NCI-H187 (cell line): ENCODE measurements at places on chromosomes 12 and 14.

DNA sequence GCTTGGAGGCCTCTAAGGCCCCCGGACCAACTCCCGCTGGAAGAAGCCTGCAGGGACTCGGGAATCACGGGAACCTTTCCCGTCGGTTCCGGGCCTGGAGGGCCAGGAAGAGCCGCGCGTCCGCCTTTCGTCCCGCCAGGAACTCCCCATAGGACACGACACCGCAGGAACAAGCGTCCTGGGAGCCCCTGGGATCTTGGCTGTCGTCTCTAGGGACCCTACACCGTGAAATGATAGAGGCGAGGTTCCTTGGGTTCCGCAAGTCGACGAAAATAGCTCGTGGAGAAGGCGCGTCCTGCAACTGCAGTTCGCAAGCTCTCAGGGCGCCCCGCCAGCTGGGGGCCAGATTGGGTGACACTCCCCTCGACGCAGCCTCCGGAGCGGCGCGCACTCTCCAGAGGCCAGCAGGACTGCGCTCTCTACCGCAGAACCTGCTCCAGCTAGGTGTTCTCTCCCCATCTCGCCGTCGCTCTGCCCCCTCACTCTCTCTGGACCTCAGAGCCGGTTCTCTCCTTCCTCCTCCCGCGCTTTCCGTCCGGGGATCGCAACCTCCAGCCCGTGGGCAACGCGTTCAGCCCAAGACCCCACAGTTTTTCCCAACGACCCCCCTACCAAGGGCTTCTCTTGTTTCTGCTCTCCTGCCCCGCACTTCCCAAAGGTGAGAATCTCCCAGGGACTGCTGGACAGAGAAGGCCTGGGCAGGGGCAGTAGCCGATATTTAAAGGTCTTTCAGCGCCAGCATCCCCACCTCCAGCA, 776 bp downstream of the BMP4 start:
- DNase-seq, result peak; percentile 3

DNA sequence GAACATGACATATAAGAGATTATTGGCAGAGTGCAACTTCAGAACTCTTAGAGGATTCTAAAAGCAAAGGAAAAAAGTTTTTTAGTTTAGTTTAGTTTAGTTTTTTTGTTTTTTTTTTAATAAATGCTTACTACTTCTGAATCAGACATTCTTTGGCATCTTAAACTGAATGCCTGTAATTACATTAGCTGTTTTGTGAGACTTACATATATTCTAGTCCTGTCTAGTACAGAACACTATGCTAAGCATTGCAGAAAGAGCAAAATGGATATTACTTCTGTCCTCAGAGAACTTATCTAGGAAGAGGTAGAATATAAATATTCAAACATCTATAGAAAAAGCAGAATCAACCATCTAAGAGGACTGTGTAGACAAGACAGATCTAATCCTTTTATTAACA, 133.2 kb downstream of the RAD51B start:
- DNase-seq, result no peak

- DNase-seq, result no peak
Observed at GRCh38 chr12:102300824-102301461, 103.3 kb upstream of the PMCH start.

DNA sequence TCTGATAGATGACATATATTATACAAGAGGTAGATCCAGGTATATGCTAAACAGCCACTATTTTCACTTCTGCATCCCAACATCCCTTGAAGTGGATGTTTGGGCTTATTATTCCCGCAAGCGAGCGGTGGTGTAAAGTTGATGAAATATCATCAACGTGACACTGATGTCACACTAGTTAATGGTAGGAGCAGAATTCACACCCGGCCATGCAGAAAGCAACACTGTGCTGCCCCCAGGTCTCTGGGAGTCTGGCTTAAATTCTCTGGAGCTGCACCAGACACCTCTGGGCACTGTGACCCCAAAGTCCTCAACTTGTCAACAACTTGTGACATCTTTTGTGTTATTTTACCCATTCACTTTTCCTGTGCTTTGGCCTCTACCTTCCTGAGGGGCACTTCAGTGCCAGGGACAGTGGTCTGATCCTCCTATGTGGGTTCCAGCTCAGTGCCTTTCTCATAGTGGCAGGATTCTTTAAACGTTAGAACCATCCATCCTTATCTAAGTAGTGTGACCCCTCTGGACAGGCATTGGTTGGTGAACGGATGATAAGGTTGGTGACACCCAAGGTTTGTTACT, 952 bp downstream of the DRAM1 start:
- DNase-seq, result no peak

DNA sequence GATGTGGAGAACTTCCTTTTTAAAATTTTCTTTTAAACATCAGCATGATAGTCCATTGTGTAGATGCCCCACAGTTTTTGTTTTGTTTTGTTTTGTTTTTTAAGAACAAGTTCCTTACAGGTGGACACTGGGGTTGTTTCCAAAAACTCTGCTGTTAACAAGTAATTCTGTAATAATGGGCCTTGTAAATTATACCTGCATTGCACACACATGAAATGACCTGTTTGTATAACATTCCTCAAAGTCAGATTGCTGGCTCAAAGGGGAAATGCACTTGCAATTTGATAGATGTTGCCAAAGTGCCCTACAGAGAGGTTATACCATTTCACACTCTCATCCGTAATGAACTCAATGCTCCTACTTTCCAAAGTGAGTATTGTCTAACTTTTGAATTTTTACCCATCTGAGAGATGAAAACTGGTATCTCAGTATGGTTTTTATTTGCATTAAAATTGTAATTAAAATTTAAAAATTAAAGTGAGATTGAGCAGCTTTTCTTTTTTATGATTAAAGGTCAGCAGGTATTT, 89.2 kb downstream of the SPPL3 start:
- DNase-seq, result no peak

GRCh38 chr12:60421741-60422140, 825.9 kb downstream of the SLC16A7 start:
- no peak for DNase-seq

DNA sequence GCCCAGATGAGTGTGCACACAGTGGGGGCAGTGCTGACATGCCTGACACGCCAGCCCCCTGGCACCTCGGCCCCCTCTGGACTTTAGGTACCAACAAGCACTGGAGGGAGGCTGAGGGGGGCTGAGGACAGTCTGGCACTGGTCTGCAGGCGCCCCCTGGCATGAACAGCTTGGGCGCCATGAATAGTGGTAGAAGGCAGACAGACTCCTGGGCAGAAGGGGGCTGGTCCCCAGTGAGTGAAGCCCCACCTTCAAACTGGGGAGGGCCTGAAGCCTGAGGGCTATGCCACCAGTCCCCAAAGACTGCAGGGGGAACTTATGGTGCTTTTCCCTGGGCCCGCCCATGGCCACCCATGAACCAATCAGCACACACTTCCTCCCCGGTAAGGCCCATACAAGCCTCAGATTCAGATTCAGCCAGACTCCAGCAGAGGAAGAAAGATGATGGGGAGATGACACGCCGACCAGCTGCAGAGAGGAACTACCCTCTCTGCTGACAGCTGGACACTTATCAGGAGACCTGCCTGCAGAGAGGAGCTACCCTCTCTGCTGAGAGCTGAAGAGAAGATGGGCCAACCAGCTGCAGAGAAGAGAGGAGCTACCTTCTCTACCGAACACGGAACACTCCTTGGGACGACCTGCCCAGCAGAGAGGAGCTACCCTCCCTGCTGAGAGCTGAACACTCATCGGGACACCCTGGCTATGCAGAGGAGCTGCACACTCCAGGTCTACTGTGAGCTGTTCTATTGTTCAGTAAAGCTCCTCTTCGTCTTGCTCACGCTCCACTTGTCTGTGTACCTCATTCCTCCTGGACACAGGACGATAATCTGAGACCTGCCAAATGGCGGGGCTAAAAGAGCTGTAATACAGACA, 324.5 kb downstream of the PCNX1 start:
- DNase-seq, result no peak

DNA sequence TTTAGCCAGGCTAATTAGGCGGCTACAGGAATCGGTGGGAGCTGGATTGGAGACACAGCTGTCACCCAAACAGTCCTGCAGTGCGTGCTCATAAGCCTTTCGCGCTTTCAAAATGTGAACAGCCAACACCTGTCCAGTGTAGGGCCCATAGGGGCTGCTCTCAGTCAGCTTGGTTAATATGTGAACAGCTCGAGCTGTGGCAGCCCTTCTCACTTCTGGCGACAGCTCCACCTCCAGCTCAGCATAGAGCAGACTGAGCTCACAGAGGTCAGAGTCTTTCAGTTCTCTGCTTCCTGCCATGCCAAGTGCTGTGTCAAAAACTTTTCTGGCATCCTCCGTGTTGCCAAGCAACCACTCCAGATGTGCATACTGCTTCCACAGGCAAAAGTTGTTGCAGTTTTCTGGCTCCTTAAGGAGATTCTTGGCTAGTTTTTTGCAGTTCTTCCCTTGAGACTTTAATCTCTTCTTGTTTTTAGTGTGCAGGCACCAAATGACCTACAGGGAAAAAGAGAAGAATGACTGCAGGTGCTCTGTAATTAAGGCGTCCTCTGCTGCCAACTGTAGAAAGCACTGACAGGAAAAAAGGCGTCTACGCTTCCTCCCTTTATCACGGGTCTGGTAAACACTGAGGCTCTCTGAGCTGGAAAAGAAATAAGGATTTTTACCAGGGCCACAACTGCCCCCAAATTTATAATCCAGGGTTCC, 32.5 kb downstream of the PSMC1 start:
- DNase-seq, result no peak

- no peak for DNase-seq
Observed at GRCh38 chr14:64993266-64993930, 6.7 kb downstream of the FNTB start.

DNA sequence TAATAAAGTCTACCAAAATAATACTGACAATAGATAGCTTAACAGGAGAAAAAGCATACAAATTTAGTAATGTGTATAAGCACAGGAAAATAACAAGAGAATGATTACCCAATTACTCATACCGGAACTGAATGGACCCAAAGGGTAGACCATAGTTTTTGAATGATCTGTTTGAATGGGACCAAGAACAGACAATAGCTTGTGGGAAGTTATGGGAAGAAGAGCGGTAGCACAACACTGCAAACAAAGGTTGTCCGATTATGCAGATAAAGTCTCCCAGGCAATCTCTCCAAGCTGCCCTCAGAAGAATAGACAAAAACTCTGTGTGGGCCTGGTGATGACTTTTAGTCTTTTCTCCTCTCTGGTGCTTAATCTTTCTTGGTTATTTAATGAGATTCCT, 96.6 kb upstream of the NEDD1 start:
- DNase-seq, result no peak

GRCh38 chr12:92784797-92785562, 82.2 kb downstream of the PLEKHG7 start:
- peak; percentile 57 for DNase-seq

DNA sequence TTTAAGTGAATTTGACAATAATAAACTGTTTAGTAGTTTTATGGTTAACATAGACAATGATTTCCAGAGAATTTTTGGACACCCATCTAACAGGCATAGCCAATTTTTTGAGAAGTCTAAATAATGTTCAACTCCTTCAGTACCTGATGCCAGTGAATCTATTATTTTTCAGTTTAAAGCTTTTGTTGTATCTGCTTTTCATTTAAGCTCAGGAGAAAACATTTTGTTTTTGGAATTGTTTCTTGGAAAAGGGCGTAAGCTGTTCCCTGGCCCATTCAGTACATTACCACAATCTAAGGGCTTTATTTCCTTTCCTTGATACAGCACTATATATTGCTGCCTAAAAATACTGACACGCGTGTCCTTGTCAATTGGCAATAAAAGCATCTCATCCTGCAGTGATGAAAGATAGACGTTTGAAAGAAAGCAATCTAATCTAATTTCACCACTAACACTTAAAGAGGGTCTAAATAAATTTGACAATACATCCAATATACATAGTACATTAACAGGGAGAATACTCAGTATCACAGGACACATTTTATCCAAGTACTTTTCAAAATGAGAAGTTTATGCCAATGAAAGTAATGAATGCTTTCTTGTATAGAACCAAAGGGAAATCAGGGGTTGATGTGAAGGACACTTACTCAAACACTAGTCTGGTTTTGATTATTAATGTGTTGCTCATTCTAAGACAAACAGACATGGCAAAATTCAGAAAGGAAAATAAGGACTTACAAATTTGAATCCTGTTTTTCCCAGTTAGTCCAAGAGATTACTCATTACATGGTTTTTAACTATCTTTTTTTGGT, 104.2 kb upstream of the LGR5 start:
- no peak for DNase-seq

DNA sequence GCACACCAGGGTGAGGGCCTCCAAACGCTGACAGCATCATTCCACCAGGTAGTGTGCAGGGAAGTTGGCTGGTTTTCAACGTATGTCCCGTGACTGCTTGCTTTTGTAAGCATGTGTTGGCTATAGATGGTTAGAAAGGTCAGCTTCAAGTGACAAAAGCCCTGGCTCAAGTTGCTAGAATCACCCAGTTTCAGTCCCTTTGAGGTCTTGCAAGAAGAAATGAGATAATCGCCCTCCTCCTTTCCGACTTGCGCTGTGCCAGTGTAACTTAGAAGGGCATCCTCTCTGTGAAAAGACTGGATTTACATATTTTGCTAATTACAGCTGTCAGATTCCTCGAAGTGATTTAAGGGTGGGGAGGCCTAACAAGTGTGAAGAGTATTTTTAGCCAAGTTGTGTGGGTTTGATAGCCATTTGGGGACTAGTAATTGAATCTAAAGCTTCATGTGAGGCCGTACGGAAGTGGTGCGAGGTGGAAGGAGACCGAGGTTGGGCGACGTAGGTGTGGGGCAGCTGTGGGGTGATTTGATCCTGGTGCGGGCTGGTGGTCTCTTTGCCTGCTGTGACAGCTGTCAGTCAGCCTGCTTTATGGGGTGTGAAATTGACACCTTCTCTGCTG, 94.7 kb downstream of the CHST11 start:
- DNase-seq, result no peak

- no peak for DNase-seq
Observed at GRCh38 chr12:8941691-8942478, 7.6 kb downstream of the M6PR start.

- no peak for DNase-seq
Observed at GRCh38 chr14:61542848-61543790, 152.2 kb upstream of the HIF1A start.

DNA sequence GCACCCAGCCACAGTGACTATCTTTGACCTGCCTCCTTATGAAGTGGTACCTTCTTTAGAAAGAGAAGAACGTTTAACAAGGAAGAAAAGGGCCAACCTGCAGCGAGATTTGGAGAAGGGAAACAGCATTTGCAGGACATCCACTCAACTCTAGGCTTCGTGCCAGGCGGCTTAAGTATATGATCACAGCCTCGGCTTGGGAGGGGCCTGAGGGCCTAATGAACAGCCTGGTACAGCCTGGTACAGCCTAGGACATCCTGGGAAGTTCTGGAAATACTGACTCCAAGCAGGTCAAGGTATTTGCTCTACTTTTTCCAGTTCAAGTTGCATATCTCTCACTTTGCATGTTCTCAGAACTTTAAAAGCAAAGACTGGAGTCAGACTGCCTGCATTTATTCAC, 16.1 kb downstream of the HCAR2 start:
- DNase-seq, result peak; percentile 33

GRCh38 chr14:29056041-29056566, 289.5 kb downstream of the FOXG1 start:
- no peak for DNase-seq

DNA sequence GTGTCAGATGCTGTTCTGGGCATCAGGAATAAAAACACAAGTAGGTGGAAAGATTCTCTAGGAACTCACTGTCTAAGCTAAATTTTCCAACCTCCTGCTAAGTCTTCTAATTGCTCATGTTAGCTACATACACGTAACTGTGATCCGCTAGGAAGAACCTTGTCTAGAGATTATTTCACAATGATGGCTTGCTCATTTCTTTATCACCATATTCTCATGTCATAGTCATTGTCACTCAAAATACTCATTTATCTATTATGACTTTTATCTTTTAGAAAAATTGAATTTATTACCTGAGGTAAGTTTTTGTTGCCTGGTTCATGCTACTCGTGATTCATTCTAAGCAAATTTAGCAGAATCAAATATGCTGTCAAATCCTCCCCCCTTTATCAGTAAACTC, 1402.4 kb upstream of the FLRT2 start:
- DNase-seq, result no peak

GRCh38 chr12:27500546-27500945, 23.5 kb upstream of the PPFIBP1 start:
- DNase-seq, result no peak
